ENCODE measurements at places on chromosomes 11 and 22.

GRCh38 chr11:44507896-44508445 lies 57.5 kb upstream of the CD82 start:
- no peak for DNase-seq

DNA sequence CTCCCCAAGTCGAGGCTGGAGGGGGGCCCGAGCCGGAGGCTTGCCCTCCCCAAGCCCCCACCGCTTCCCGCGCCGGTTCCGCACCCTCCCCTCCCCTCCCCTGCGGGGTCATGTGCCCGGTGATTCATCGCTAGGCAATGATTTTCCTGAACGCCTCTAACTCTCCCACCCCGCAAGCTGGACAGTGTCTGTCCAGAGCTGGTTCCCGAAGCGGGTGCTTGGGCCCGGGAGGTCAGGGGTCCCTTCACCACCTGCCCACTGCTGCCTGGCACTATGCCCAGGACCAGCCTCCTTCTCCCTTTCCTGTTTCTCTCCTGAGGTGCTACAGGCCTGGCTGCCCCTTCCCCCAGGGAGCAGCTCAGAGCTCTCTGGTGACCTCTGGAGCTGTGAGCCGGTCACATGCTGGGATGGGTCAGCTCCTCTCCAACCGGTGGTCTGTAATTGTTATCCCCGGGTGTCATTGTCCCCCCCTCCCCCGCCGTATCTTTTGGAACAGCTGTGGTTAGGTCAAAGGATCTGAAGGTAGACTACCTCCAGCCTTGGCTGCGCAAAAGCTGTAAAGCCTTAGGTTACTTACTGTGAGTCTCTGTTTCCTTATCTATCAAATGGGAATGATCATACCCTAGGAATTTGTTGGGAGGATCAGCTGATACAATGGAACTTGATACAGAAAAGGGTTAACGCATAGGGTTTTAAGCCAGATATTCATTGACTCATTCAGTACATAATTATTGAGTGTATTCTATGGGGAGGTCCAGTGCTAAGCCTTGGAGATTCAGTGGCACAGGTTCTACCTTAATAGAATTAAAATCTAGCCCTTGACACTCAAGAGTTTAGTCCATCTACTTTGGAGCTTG lies 753 bp downstream of the STX3 start:
- DNase-seq = peak; percentile 26

GRCh38 chr11:45182902-45183301 lies 36.5 kb downstream of the PRDM11 start:
- no peak for DNase-seq

- no peak for DNase-seq
Measured at GRCh38 chr11:1024597-1025409, 11.7 kb downstream of the MUC6 start.

DNA sequence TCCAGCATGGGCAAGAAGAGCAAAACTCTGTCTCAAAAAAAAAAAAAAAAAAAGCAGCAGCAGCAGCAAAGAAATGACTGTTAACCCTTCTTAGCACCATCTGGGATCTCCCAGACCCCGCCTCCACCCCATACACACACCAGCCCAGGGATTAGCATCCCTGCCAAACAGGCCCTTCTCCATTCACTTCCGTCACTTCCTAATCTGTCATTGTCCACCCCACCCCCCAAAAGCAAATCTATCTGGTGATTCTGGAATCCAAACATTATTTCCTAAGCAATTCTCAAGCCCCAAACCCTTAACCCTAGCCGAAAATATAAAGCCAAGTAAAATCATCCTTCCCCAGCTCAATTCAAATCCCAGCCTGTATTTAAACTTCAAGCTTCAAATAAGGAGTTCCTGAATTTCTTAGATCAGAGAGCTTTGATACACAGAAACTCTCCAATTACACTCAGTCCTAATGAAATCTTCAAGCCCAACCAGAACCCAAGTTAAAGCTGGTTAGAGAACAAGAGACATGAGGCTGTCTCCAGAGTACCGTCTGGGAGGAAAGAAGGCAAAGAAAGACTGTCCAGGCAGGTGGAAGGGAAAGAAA lies 6.0 kb upstream of the AHNAK start:
- DNase-seq = no peak

DNA sequence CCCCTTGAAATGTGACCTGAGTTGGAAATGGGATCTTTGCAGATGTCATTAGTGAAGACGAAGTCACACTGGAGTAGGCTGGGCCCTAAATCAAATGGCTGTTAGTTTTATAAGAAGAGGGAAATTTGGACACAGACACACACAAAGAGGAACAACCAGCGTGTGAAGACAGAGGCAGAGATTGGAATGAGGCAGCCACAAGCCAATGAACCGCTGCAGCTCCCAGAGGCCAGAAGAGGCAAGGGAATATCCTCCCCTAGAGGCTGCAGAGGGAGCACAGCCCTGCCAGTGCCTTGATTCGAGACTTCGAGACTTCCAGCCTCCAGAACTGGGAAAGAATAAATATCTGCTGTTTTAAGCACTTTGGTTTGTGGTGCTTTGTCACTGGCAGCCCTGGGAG lies 484.5 kb downstream of the MN1 start:
- DNase-seq = no peak

- DNase-seq = no peak
Measured at GRCh38 chr11:110169738-110170137, 76.5 kb downstream of the ZC3H12C start.

- DNase-seq = no peak
Measured at GRCh38 chr11:134921938-134922337, 509.9 kb upstream of the B3GAT1 start.

DNA sequence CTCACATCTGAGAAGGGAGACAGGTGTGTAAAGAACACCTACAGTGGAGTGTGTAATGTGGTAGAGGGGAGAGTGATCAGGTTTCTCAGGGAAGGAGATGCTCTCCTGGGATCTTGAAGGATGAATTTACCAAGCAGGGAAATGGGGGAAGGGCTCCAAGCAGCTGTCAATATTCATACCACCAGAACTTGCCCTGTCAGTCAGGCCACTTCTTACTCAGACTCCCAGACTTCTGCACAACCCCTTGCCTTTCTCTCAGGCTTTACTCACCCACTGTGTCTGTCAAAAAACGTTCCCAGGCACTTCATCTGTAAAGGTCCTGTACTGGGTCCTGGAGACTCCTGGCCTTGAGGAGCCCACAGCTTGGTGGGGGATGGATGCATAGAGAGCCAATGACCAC lies 14.0 kb upstream of the FCHSD2 start:
- DNase-seq = no peak

DNA sequence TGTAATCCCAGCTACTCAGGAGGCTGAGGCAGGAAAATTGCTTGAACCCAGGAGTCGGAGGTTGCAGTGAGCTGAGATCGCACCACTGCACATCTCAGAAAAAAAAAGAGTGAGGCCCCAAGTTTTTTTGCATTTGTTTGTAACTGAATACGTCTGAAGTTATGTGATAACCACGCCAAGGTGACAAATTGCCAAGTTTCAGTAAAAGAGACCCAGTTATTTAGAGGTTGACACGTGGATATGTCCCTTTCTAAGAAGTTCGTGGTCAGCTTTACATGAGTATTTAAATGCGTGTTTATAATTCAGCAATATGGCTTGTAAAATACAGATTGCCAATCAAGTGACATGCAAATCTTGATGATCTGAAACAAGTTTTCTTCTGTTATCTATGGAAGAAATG lies 8.0 kb downstream of the PPARA start:
- no peak for DNase-seq

DNA sequence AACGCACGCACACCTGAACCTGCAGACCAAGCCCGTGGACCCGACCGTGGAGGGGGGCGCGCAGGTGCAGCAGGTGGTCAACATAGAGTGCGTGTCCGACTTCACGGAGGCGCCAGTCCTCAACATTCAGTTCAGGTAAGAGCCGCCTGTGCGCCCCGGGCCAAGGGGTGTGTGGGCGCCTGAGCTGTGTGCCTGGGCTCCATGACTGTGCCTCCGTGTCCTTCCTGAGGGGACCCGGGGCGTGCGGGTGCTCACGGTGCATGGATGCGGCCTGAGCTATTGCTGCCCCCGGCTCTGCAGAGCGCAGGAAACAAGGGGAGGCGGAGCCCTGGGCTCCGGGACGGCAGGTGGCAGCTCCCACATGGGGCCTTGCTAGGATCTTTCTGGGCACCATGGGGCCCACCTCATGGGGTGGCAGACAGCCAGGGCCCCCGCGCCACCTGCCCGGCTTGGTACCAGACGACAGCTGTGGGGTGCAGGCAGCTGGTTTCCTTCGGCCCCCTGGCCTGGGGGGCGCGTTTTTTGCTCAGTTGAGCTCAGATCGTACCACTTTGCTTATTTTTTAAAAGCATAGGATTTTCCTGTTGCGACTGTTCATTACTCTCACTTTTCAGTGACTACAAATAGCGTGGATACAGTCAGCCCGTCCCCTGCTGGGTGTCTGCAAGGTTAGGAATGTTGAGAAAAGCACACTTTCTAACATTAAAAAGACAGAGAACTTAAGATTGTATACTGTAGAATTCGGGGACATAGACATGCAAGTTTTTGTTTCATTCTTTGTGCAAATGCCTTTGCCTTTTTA lies 28.3 kb downstream of the MUC6 start:
- DNase-seq = no peak

DNA sequence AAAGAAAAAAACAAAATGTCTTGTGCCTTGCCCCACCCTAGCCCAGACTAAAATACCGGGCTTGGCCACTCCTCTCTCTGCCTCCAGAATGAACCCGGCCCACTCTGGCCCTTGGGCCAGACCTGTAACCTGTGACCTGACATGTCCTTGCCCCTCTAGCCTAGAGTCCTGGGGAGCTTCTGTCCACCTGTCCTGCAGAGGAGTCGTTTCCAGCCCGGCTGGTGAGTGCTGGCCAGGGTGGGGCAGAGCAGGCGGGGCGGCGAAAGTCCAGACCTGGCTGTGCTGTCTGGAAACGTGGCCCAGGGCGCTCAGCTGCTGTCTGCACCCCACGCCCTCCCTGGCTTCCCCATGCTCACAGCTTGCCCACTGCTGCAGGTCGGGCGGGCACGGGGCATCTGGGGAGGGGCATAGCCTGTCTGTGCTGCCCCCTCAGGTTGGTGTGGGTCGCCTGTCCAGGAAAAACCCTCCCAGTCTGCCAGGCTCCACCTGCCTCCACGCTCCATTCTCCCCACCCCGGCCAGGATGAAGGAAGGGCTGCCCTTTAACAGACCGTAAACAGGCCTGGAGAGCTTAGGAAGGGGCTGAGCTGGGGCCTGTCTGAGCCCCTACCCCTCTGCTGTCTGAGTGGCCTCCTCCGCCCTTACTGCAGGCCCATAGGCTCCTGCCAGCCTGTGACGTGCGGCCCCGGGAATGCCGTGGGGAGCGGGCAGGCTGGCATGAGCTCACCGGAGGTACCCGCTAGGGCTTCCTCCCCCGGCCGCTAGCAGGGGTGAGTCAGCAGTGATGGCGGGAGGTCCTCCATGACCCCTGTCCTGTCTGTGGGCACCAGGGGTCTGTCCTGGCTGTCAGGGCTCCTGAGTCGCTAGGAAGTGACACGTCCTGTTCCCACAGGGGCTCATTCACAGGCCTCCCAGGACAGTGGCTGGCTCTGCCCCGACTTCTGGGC lies 1.9 kb downstream of the CD151 start:
- no peak for DNase-seq

DNA sequence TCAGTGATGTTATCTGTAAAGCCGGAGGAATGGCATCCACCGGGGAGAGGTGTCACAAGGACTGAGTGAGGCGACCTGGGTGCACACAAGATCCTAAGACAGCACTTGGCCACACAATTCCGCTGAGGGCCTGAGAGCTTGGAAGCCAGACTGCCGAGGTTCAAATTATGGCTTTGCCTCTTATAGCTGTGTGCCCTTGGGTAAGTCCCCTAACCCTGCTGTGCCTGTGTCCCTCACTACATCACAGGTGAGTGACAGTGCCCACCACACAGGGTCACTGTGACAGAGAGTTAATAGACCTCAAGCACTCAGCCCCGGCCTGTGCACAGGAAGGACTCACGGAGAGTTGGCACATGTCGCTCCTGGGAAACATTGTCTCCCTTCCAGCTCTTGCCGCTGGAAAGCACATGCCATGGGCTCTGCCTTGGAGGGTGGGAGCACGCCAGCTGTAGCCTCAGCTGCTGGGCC lies 592 bp downstream of the RHOD start:
- no peak for DNase-seq

DNA sequence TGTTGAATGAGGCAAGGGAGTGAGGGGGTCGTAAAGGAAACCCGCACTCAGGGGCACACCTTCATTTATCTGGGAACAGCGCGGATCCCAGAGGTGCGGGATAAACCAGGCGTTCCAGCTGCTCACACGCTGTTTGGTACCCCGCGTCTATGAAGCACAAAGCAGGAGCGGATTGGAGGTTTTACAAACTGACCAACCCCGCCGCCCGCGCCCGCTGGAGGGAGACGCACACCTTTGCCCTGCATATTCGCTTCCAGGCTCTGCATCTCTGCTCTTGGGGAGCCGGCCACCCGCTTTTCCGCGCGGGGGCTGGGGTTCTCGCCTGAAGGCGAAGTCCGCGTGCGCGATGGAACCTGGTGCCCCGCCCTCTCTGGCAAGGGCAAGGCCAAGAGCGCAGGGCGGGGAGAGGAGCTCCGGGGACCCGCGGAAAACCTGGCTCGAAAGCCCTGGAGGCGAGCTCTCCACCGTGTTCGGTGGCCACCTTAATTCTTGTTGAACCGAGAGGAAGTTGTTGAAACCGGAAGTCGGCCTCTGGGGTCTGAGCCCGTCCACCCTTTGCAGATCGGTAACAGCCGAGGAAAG lies 6.8 kb upstream of the ALX4 start:
- no peak for DNase-seq

DNA sequence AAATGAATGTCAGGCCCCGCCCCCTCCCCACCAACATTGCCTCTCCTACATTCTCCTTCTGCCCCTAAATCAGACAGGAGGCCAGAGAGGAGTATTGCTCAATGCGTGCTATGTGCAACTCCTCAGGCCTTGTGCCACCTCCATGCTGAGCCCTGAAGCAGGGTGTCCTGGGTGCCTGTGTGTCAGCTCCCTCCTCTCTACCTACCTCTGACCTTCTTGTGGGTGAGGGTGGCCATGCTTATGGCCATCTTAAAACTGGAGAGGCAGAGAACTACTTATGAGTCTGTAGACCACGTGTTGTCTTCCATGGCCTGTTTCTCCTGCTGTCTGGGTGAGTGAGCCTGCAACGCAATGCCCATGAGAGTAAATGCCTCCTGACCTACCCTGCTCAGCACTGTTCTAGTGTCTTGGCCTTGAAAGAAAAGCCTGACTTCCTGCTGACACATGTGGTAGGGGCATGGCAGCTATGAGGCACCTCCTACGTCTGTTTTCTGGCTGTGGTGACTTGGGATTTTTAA lies 10.5 kb downstream of the MCAM start:
- DNase-seq = no peak

DNA sequence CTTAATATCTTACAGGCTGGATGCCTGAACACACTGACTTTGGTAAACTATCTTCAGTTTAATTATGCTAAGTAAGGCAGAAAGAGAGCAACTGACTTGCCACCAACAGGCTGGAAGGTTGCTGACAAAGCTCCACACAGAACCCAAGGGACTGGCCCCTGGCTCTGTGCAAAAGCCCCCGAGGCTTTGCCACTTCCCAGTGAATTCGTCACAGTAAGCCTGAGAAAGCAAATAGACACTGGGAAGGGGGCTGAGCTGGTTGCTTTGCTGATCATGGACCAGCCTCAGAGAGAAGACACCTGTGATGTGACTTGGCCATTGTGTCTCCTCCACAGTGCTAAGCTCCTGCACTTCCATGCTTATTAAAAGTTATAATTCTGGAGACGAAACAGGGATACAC lies 91.7 kb downstream of the BLID start:
- DNase-seq = no peak

All from stimulated activated CD8-positive, alpha-beta memory T cell treated with anti-CD3 and anti-CD28 coated beads, Interleukin-4, amount 100 ng/mL, for 4 hours (primary cell).